ENCODE measurements at places on chromosomes 3 and 15.

DNA sequence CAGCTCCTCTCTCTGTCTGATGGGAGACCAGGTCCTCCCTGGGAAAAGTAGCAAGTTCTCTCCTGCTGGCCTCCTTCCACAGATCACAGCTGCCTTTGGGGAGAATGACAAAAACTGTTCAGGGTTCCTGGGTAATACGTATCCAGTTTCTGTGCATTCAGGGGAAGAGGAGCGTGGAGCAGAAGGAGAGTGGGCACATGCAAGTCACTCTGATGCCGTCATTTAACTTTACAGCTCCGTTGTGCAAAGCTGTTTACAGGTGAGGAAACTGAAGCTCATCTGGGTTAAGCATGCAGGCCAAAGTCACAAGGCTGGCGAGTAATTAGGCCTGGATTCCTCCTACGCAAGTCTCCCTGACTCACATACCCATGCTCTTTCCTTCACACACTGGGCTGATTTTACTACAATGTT is 7.5 kb upstream of the TM4SF1 start:
- DNase-seq: peak; percentile 62

GRCh38 chr3:73115806-73116205 is 54.3 kb downstream of the EBLN2 start:
- DNase-seq: no peak

- DNase-seq: no peak
Observed at GRCh38 chr15:99985878-99986277, 252.6 kb upstream of the LYSMD4 start.

GRCh38 chr3:111769110-111769991 is 89.7 kb upstream of the PHLDB2 start:
- DNase-seq: no peak

- no peak for DNase-seq
Observed at GRCh38 chr3:38829404-38829803, 13.4 kb upstream of the SCN10A start.

DNA sequence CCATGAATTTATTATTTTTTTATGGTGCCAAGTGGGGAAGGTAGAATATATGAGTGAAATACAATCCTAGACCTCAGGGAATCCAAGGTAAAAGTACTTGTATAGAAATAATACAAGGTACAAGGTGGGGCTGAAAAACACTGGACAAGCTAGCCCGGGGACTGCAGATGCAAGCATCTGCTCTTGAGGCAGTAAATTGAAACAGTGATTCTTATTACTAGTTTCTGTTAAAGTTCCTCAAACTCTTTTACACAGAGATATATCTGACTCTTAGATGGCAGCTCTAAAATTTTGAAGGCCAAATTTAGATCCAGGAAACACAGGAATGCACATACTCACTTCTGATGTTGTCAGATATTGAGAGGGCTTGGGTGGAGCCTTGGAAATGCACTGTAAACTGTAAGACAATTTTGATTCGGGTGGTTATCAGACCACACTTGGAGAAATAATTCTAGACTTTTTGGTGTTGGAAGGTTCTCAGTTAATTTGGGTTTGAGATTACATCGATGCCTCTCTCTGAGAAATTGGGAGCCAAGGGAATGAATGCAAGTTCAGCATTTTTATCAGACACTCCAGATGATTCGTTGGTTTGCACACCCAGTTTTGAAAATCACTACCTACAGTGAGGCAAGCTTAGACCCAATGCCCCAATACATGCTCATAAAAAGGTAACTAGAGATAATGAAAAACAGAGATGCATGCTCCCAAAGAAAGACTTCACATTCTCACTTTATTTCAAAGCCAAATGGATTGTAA is 7.3 kb downstream of the TP63 start:
- DNase-seq: no peak

DNA sequence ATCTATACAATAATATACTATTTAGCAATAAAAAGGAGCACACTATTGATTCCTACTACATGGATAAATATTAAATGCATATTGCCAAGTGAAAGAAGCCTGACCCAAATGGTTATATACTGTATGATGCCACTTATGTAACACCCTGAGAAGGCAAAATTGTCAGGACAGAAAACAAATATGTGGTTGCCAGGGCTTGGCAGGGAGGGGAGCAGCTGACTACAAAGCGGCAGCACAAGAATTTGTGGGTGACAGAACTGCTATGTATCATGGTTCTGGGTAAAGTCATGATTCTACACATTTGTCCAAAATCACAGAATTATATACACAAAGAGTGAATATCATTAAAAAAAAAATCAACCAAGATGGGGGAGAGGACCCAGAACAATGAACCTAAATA is 22.5 kb downstream of the TBC1D2B start:
- no peak for DNase-seq

DNA sequence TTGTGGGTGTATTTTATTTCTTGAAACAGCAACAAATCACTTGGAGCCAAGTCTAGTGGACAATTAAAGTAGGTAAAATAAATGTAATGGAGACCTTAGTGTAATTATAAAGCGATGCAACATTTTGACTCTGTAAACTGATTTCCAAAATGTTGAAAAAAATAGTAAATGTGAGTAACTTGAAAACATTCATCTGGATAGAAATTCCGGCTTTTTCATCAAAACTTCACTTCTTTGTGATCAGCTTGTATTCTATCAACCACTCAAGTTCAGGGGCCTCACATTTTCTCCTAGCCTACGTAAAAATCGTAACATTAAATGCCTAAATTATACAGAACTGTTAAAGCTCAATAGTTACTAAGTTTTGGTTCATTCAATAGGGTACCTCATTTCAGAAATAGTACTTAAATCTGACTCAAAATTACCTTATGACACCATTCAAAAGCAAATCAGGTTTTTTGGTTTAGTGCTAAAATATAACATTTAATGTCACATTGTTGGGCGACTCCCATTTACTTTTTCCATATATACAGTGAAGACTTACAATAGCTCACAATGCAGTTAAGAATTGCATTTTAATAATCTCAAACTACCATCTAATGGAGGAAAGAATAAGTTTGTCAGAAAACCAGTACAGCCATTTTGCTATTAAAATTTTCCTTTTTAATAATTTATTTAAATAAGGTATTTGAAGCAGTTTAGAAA is 12.7 kb downstream of the CCNL1 start:
- DNase-seq: no peak

Measured in large intestine (tissue), 12 donors.